GM13977 (cell line): ENCODE measurements at places on chromosomes 11 and 22.
A peak's percentile ranks its signal among the peaks of the same experiment; 100 is the strongest.

- no peak for DNase-seq
These were observed 41.1 kb downstream of the OR10A6 start for GRCh38 chr11:7889985-7890384.

GRCh38 chr11:68011051-68011943 is 1.2 kb downstream of the ALDH3B1 start:
- DNase-seq, result no peak

DNA sequence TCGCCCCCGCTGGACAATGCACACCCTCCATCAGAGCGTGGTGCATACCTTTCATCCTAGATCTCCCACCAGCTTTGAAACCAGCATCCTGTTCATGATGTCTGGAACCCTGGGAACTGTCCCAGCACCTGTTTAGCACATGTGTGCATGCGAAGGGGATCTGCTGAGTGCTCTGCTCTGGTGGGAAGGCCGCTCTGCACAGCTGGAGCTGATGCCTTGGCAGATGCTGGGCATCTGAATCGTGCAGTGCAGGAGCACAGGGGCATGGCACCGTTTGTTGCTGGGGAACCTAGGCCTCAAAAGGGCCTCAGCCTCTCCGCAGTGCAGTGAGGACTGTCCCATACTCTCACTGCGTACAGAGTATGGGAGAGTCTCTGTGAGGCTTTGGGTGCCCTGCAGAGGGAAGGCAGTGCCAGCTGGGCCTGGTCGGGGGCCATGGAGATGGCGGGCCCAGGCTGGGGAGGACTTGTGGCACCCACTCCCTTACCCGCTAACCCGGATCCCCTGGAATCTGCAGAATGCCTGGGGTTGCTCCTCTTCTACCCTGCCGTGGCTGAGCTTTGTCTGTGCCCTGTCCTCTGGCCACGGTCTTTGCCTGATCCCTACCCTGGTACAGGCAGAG is 72.9 kb upstream of the ATXN10 start:
- no peak for DNase-seq

GRCh38 chr22:40486962-40487602 is 116.7 kb downstream of the SGSM3 start:
- no peak for DNase-seq

GRCh38 chr11:3857628-3858027 is 2.2 kb downstream of the STIM1 start:
- DNase-seq, result no peak

GRCh38 chr22:30728826-30729225 is 34.2 kb downstream of the OSBP2 start:
- no peak for DNase-seq

- DNase-seq, result no peak
These were observed 1129.1 kb downstream of the BRD1 start for GRCh38 chr22:48698618-48699017.

- no peak for DNase-seq
These were observed 19.5 kb upstream of the SCGB1A1 start for GRCh38 chr11:62399172-62399877.

DNA sequence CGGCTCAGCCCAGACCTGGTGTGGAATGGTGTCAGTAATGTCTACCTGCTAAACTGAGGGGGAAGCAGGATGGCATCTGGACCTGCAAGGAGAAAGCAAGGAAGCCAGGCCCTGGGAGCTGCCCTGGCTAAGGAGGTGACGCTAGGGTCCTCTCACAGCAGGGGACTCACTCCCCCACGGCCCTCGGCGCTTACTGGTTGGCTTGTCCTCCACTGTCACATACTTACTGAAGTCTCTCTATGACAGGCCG is 48.9 kb downstream of the TPBGL start:
- DNase-seq, result no peak

- no peak for DNase-seq
These were observed 19.4 kb downstream of the SUSD2 start for GRCh38 chr22:24200619-24201212.

DNA sequence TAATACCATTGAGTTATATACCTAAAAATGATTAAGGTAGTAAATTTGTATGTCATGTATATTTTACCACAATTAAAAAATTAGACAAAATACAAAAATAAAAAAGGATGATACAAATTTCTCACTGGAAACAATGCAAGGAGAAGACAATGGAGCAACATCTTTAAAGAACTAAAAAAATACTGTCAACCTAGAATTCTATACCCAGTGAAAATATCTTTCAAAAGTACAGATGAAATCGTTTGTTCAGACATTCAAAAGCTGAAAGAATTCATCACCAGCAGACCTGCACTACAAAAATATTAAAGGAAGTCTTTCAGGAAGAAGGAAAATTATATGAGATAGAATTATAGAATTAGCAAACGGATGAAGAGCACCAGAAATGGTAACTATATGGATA is 9.8 kb upstream of the ASCL2 start:
- DNase-seq, result no peak

GRCh38 chr11:65655570-65656332 is 7.0 kb downstream of the RELA start:
- DNase-seq, result no peak

- DNase-seq, result no peak
These were observed 182.8 kb downstream of the KIRREL3 start for GRCh38 chr11:126817523-126818450.

- DNase-seq, result no peak
These were observed 6.2 kb downstream of the KRTAP5-6 start for GRCh38 chr11:1703146-1703545.

DNA sequence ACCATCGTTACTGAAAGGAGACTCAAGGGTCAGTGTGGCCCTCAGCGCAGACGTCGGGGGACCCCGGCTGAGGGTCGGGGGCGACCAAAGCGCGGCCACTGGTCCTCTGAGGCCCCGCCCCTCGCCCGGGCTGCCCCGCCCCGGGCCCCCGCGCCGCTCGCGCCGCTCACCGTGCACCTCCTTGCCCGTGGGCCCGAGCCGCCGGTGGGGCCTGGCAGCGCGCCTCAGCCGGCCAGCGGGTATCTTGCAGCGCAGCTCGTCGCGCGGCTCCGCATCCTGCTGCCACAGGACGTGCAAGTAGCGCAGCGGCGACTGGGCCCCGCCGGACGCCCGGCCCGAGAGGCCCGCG is 419 bp downstream of the ANKRD54 start:
- DNase-seq, result peak; percentile 67

DNA sequence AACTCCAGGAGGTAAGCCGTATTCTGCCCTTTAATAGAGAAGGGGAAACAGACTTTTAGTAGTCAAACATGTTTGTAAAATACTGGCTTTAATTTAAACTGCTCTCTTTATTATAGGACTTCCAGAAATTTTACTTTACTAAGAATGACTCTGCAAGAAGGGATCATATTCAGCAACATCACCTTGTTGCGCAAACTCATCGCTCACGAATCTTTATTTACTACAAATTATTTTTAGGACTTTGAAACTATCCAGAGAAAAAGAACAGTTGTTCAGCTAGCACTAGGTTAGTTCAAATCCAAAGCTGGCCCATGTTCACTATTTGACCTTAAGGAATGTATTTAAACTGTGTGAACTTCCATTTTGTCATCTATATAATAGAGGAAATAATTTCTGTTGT is 498.3 kb upstream of the TENM4 start:
- DNase-seq, result no peak

- no peak for DNase-seq
These were observed 10.6 kb downstream of the REXO2 start for GRCh38 chr11:114449845-114450244.

- DNase-seq, result no peak
These were observed 396.9 kb upstream of the SYN3 start for GRCh38 chr22:33455036-33455435.

GRCh38 chr11:73139476-73140198 is 2.5 kb downstream of the FCHSD2 start:
- no peak for DNase-seq

GRCh38 chr11:110081462-110082376 is 11.5 kb upstream of the ZC3H12C start:
- no peak for DNase-seq

- DNase-seq, result no peak
These were observed 51.9 kb upstream of the MN1 start for GRCh38 chr22:27853424-27853823.

DNA sequence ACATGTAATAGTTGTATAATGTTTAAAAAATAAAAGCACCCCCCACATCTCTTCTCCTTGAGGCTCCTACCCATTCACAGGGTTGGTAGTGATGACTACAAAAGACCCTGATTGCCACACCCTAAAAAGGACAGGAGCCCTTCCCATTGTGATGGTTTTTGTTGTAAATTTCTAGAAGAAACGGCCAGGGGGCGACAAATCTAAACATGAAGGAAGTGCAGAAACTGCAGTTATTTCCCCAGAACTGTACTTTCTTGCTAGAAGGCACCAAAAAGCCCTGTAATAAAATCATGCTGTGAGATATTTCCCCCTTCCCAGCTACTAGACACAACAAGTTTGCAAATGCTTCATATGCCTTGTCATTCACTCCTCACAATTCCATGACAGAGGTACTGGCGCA is 10.8 kb downstream of the PRR5L start:
- no peak for DNase-seq

- peak; percentile 72 for DNase-seq
These were observed 767 bp downstream of the SLC43A1 start for GRCh38 chr11:57514538-57515331.

GRCh38 chr11:79940165-79940564 is 499.3 kb upstream of the TENM4 start:
- DNase-seq, result no peak

DNA sequence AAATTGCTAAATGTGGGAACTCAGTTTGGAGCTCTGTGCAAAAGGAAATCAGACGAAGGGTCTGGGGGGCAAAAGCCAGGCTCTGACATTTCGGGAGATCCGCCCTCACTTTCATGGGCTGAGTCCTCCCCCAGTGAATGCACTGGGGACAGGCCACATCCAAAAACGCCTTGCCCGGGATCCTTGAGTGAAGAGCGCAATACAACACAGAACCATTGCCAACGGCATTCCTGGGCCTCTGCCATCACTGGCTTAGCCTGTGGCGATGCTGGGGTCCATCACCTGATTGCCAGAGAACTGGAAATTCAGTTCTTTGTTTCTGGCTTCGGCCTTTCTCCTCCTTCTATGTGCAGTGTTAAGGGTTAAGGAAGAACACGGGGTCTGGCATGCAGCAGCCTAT is 297.9 kb downstream of the SHANK2 start:
- DNase-seq, result no peak

DNA sequence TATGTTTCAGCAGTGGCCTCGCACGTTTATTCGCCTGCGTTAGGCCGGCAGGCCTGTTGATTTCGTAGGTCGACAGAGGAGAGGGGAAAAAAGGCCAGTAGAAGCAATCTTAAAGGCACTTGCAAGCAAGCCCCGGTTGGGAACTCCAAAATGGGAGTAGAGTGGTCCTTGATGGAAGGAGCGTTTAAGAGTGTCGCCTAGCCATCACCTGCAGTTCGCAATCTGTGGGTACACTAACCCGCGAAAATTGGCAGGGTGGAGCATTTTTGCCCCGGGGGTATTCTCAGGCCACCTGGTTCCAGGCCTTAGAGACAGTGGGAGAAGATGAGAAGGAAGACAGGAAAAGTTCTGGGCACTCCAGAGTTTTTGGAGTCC is 1.1 kb downstream of the EWSR1 start:
- DNase-seq, result no peak

DNA sequence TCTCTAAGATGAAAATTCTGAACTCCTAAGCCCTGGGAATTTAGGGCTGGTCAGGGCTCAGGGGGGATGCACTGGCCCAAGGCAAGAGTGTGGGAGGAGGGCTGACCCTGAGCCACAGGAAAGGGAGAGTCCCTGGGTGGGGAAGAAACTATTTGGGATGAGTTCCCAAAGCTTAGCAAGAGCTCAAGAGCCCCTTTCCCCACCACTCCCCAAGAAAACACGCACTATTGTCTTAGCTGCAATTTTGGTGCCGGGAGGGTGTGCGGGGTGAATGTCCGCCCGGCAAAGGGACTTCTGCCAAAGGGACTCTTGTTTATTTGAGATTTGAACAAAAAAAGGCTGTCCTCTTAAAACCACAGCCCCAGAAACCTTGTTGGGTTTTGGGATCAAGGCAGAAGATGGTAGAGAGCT is 37.0 kb downstream of the KIAA1671 start:
- no peak for DNase-seq

DNA sequence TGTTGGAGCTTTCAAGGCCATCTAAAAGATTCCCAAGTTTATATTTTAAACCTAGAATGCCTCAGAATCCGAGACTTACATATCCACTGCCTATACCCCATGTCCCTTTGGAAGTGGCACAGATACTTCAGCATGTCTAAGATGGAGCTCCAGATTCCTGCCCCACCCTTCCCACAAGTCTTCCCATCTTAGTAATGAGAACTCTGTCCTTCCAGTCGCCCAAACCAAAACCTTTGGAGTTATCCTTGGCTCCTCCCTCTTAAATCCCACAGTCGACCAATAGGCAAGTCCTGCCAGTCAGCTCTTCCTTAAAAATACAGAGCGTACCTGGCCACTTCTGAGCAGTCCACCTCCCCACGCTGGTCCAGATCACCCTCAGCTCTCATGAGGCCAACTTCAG is 4.3 kb downstream of the POLD4 start:
- no peak for DNase-seq

- DNase-seq, result no peak
These were observed 10.0 kb downstream of the STX3 start for GRCh38 chr11:59765068-59765735.

DNA sequence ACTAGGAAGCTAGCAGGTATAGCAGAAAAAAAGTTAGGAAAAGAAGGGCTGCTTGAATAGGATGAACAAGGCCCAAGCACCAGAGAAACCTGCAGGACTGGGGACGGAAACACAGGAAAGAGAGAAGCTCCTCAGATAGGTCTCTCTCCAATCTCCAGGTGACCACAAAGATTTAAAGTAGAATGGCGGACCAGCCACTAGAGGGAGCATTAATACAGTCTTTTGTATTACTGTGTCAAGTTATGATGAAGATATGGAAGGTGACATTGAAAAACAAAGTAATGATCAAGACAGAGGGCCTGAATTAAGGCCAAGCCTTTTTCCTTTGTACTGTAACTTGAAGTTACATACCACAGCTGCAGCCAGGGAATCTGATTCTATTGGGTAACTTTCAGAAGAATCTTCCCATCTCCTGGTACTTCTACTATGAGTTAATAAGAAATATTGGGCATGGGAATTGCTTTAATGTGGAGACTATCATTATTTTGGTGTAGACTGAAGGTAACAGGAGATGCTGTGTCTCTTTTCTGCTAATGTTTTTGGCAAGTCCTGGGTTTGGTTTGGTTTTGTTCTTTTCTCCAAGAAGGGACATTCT is 33.8 kb downstream of the OR2AG2 start:
- peak; percentile 29 for DNase-seq

GRCh38 chr11:67270256-67271204 is 4.3 kb downstream of the GRK2 start:
- DNase-seq, result no peak

- DNase-seq, result no peak
These were observed 5.6 kb downstream of the STX3 start for GRCh38 chr11:59760771-59761170.
